ENCODE measurements at places on chromosomes 12 and 14. TPM values are rescaled to one million over a fixed set of nuclear protein-coding genes. Genes with fewer than 3 reads are reported as not detected.
A peak's percentile ranks its signal among the peaks of the same experiment; 100 is the strongest.

The PRR4 gene
- 3.3 TPM for total RNA-seq

DNA sequence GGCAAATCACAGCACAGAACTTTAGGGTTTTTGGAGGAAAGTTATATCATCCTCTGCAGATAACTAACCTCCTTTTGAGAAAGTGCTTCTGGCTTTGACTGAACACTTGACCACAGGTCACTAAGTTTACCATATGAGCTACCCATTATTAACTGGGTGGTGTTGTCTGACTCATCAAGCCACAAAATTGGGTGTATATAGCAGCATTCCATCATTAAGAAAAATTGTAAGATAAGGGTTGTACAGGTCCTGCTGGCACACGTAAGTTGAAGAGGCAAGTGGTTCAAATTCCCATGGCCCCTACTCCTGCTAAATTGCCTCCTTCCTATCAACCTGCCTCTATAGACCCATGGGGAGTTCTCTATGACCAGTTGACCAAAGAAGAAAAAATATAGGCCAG lies 39.5 kb downstream of the L2HGDH start:
- H3K4me1 ChIP-seq: no peaks in the 10 kb centered on the region
- no peaks in the 10 kb centered on the region for H3K27me3 ChIP-seq
- H3K27ac ChIP-seq: no peak overlapping the region
- H3K36me3 ChIP-seq: peaks cover 13% of the 10 kb centered on the region
- H3K4me3 ChIP-seq: no peak overlapping the region

DNA sequence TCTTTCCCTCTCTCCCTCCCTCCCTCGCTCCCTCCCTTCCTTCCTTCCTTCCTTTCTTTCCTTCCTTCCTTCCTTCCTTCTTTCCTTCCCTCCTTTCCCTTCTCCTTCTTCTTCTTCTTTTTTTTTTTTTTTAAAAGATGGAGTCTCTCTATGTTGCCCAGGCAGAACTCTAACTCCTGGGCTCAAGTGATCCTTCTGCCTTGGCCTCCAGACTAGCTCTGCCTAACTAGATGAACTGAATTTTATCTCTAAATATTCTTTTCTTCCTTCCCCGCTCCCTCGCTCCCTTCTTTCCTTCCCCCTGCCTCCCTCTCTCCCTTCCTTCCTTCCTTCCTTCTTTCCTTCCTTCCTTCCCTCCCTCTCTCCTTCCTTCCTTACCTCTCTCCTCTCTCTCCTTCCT lies 170.5 kb upstream of the LHX5 start:
- H3K27ac ChIP-seq: no peak overlapping the region
- no peak for DNase-seq
- H3K4me3 ChIP-seq: no peak overlapping the region
- no peaks in the 10 kb centered on the region for H3K36me3 ChIP-seq
- H3K27me3 ChIP-seq: peaks cover 91% of the 10 kb centered on the region
- H3K4me1 ChIP-seq: peaks cover 10% of the 10 kb centered on the region

DNA sequence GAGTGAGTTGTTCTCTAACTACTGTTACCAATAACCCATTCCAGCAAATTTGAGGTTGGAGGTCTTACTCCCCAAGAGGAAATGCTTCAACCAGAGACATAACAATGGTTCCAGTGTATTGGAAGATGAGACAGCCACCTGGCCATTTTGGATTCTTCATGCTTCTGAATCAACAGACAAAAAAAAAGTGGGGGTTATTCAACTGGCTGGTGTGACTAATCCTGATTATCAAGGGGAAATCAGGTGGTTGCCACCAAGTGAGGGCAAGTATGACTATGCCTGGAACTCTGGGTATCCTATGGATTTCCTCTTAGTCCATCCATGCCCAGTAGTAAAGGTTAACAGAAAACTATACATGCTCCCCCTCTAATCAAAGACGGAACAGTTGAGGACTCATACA lies 29.9 kb upstream of the ZNF641 start:
- H3K27ac ChIP-seq: no peak overlapping the region
- peaks cover 13% of the 10 kb centered on the region for H3K27me3 ChIP-seq
- DNase-seq: no peak

The MIP gene
- total RNA-seq: not detected

- H3K4me1 ChIP-seq: no peaks in the 10 kb centered on the region
- DNase-seq: no peak
- peaks cover 4% of the 10 kb centered on the region for H3K36me3 ChIP-seq
- H3K27me3 ChIP-seq: no peaks in the 10 kb centered on the region
- no peak overlapping the region for H3K4me3 ChIP-seq
- H3K27ac ChIP-seq: no peak overlapping the region
Measured at GRCh38 chr12:22173177-22173576, 127.2 kb downstream of the CMAS start.

DNA sequence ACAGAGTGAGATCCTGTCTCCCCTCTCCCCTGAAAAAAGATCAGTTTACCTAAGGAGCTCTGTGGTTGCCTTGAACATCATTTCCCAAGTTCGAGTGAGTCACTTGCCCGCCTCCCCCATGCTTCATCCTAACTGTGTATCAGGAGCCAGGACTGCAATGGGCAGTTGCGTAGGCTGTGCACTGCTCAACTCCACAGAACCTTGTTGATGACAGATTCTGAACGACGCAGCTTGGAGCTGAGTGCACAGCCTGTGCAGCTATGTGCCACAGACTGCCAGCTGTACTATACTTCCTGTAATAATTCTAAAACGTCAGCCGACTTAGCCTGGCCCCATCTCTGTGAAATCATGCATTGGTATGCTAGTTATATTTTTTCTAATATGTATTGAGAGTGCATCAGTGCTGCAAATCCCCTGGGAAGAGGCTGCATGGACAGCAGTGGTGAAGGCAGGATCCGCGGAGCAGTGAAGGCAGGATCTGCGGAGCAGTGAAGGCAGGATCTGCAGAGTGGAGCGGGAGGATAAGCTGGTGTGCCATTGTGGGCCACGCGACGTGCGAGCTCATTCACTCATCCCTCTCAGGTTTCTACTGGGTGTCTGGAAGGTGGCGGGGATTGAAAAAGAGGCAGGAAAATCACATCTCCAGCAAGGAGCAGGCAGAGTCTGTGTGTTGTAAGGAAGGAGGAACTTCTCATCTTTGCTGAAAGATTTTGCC lies 80.8 kb downstream of the GALNT9 start:
- no peak overlapping the region for H3K4me3 ChIP-seq
- H3K4me1 ChIP-seq: peaks cover 4% of the 10 kb centered on the region
- H3K27me3 ChIP-seq: peaks cover 15% of the 10 kb centered on the region
- DNase-seq: no peak
- no peak overlapping the region for H3K27ac ChIP-seq

DNA sequence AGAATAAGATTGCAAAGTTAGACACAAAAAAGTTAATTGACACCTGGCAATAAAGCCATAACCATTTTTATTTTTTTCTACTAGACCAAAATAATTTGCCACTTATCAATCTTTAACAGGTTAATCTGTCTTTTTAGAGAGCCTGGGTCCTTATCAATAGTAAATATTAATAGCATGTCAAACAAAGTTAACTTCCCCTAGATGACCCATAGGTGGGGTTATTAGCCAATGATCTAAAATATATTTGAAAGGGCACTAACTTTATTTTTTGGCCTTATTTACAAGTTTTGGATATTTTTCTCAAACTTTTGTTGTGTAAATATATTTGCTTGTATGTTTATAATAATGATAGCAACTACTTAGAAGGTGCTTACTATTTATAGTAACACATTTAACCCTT lies 3.9 kb downstream of the ANKRD33 start:
- H3K36me3 ChIP-seq: no peaks in the 10 kb centered on the region
- peaks cover 4% of the 10 kb centered on the region for H3K27me3 ChIP-seq
- H3K4me1 ChIP-seq: peaks cover 8% of the 10 kb centered on the region

The RNU4-1 gene
- 4,497 TPM for total RNA-seq

GRCh38 chr12:127063339-127064072 lies 1203.5 kb upstream of the TMEM132C start:
- no peak overlapping the region for H3K27ac ChIP-seq
- H3K27me3 ChIP-seq: no peaks in the 10 kb centered on the region
- H3K4me1 ChIP-seq: peaks cover 8% of the 10 kb centered on the region
- no peaks in the 10 kb centered on the region for H3K36me3 ChIP-seq
- H3K4me3 ChIP-seq: no peak overlapping the region
- no peak for DNase-seq

The NGB gene
- not detected for total RNA-seq

The PCNX4 gene
- total RNA-seq: 79.6 TPM

The KRT80 gene
- not detected for total RNA-seq

- H3K27ac ChIP-seq: no peak overlapping the region
- no peak overlapping the region for H3K4me3 ChIP-seq
- H3K4me1 ChIP-seq: peaks cover 35% of the 10 kb centered on the region
- peaks cover 8% of the 10 kb centered on the region for H3K36me3 ChIP-seq
Measured at GRCh38 chr14:71713451-71713850, 218.8 kb upstream of the RGS6 start.

- peaks cover 16% of the 10 kb centered on the region for H3K4me1 ChIP-seq
- DNase-seq: no peak
- H3K27ac ChIP-seq: no peak overlapping the region
- no peaks in the 10 kb centered on the region for H3K27me3 ChIP-seq
Measured at GRCh38 chr14:101591121-101591520, 29.8 kb downstream of the DIO3 start.

The RERG gene
- 0.61 TPM for total RNA-seq

DNA sequence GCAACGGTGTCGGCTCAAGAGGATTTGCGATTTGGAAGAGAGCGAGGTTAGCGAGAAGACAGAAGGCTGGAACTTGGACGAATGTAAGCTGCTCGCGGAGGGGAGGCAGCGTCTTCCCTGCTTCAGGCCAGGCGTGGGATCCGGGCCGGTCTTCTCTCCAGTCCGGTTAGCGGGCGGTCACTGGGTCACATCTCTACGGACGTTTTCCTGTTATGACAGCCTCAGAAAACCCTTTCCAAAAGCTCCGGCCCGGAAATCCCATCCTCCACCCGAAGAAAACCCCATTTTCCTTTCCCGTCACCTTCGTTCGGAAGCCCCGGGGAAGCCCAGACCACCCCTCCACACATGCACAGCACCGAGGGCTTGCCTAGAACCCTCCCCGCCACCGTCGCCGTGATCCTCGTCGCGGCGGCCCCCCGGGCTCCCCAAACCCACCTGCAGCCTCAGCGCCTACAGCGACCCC lies 268 bp downstream of the NDUFB1 start:
- H3K27me3 ChIP-seq: no peaks in the 10 kb centered on the region
- peaks cover 3% of the 10 kb centered on the region for H3K36me3 ChIP-seq
- peaks cover 25% of the 10 kb centered on the region for H3K4me1 ChIP-seq
- H3K4me3 ChIP-seq: peak overlapping the region; percentile 98
- peak overlapping the region; percentile 100 for H3K27ac ChIP-seq
- peak; percentile 5 for DNase-seq

DNA sequence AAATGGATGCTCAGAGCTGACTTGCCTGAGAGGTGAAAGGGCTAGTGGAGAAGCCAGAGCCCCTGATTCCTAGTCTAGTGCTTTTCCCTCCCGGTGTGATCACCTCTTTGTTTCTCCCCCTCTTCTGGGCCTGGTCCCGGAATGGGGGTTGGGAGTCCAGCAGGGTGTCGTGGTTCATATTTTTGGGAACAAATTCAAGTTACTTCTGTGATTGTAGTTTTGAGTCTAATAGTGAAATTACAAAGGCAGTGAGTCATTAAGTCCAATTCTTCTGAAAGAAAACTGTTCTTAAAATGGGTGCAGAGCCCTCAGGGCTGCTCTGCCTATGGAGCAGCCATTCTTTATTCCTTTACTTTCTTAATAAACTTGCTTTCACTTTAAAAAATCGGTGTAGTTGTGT lies 7.6 kb downstream of the SUSD6 start:
- no peaks in the 10 kb centered on the region for H3K27me3 ChIP-seq
- H3K36me3 ChIP-seq: no peaks in the 10 kb centered on the region
- peaks cover 16% of the 10 kb centered on the region for H3K4me1 ChIP-seq
- no peak for DNase-seq
- H3K27ac ChIP-seq: no peak overlapping the region

DNA sequence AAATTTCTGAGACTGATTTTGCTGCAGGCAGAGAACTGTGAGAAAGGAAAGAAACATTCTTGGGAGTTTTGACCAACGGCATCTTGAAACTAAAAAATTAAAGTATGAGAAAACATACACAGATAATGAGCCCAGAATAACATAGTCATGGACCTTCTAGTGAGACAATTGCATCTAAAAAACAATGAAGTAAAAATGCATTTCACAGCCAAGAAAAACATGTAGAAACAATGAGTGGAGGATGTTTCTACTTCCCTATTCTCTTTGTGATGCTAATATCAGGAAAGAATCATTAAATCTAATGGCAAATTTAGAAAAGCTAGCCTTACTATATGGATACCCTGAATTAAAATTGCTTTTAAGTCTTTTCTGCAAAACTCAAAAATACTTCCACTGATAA lies 12.2 kb upstream of the PLEKHG7 start:
- H3K4me1 ChIP-seq: peaks cover 14% of the 10 kb centered on the region
- no peak for DNase-seq
- H3K27ac ChIP-seq: peak overlapping the region; percentile 29
- peaks cover 3% of the 10 kb centered on the region for H3K36me3 ChIP-seq
- H3K4me3 ChIP-seq: no peak overlapping the region

The SERPINA9 gene
- total RNA-seq: not detected

GRCh38 chr14:30134936-30135335 lies 207.3 kb upstream of the PRKD1 start:
- no peak overlapping the region for H3K4me3 ChIP-seq
- H3K27me3 ChIP-seq: no peaks in the 10 kb centered on the region
- peaks cover 10% of the 10 kb centered on the region for H3K4me1 ChIP-seq
- no peak overlapping the region for H3K27ac ChIP-seq
- DNase-seq: no peak

- no peak for DNase-seq
- no peaks in the 10 kb centered on the region for H3K4me1 ChIP-seq
- peaks cover 59% of the 10 kb centered on the region for H3K27me3 ChIP-seq
- H3K4me3 ChIP-seq: no peak overlapping the region
Measured at GRCh38 chr12:112595410-112595809, 176.7 kb downstream of the PTPN11 start.

The PTPRB gene
- total RNA-seq: 0.93 TPM

- no peaks in the 10 kb centered on the region for H3K36me3 ChIP-seq
- no peak overlapping the region for H3K27ac ChIP-seq
- H3K4me3 ChIP-seq: no peak overlapping the region
- peaks cover 30% of the 10 kb centered on the region for H3K4me1 ChIP-seq
Measured at GRCh38 chr14:22547948-22548750, 40.9 kb downstream of the DAD1 start.

- H3K36me3 ChIP-seq: no peaks in the 10 kb centered on the region
- H3K27ac ChIP-seq: no peak overlapping the region
- no peak overlapping the region for H3K4me3 ChIP-seq
Measured at GRCh38 chr12:110012137-110012536, 12.9 kb downstream of the ANKRD13A start.

The PRDM4 gene
- 37.4 TPM for total RNA-seq

All from neural crest cell (in vitro differentiated cells).